ENCODE measurements at places on chromosomes 16 and 17. TPM values are rescaled to one million over a fixed set of nuclear protein-coding genes. Genes with fewer than 3 reads are reported as not detected.

DNAI2 gene
- total RNA-seq, result 0.22 TPM

SOX9 gene
- 79.3 TPM for total RNA-seq

ADAD2 gene
- total RNA-seq, result 0.72 TPM

MGAT5B gene
- total RNA-seq, result 2.3 TPM

CD300LF gene
- 3.1 TPM for total RNA-seq

DNA sequence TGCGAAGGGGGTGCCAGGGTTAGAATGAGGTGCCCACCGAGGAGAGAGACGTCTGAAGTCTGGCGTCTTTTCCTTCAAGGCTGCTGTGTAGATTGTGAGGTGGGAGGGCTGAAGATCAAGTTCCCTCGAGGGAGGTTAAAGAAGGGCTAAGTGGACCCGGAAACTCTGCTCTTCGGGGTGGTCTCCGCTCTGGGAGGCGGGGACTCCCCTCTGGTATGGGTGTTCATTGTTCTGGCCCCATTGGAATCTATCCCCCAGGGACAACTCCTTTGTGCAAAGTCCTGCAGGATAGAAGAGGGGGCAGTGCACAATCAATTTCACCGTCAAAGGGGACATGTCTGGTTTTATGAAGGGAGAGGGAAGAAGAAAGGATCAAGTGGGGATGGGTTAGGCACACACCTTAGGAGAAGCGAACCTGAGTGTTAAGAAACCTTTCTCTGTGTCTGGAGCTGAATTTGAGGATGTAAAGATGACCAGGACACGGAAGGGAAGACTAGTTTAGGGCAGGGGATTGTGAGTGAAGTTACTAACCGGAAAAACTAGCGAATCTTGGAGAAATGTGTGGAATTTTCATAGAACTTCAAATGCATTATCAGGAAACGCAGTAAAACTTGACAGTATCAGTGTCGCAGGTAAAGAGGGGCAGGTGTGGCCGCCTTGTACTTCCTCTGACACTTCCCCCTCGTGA, 809 bp upstream of the RAB34 start:
- DNase-seq, result peak; percentile 90

GRCh38 chr16:31083081-31083480, 5.7 kb downstream of the PRSS53 start:
- DNase-seq, result no peak

Data from kidney (tissue), 22 donors.